Occipital lobe (tissue), 3 donors: ENCODE measurements at places on chromosomes 4 and X.

- no peak for DNase-seq
These were observed 188.4 kb upstream of the TBC1D9 start for GRCh38 chr4:140944572-140944971.

GRCh38 chr4:41446981-41447725, 90.8 kb upstream of the LIMCH1 start:
- no peak for DNase-seq

- no peak for DNase-seq
These were observed 257.1 kb downstream of the CAMK2D start for GRCh38 chr4:113504422-113504821.

DNA sequence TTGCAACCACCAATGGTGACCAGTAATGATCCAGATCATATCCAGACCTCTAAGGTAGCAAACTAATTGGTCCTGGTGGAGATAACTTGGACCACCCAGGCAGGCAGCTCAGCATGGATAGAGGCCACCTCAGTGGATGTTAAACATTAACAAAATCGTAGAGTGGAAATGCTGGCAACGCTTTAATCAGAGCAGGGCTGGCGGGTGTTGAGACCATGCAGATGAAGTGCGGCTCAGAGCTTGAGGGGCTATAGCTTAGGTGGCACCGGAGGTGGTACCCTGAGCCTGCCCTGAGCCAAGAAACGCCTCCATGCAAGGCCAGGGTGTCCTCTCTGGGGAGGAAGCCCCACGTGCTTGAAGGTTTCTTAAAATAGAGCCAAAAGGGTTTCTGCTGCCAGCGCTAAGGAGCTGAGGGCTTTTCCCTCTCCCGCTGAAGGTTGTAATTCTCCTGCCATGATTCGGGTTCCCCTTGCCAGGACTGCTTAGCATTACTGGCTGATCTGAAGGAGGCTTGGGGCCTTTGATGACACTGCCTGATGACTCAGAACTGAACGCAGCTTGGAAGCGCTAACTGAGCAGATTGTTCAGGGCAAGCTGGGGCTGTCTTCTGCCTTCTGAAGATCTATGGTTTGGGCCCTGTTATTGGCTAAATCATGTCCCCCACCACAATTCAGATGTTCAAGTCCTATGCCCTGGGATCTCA, 177.8 kb upstream of the ATP6AP2 start:
- DNase-seq = no peak

DNA sequence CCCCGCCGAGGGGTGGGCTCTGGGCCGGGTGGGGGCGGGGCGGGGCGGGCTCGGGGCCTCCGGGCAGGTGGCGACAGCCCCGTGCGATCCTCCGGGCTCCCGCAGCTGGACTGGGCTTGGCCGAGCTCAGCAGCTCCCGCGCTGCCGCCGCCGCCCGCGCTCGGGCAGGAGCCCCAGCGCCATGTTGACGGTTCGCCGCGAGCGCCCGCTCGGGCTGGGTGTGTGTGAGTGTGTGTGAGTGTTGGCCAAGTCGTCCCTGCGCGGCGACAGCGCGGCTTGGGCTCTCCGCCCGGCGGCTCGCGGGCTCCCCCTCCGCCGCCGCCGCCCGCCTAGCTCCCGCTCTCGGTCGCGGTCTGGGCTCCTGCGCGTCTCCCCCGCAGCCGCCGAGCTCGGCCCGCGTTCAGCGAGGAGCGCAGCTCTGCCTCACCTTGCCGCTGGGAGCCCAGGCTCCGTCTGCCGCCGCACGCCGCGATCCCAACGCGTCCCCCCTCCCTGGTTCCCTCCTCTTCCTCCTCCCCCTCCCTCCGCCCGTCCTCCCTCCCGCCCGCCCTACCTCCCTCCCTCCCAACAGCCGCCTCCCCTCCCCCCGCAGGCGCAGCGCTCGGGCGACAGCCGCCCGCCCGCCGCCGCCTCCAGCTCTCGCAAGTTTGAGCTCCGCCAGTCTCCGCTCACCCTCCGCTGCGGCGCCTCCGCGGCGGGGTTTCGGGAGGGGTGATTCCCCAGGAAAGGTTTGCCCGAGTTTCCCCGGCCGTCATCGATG, at the start of gene BCOR:
Gene BCOR (minus strand): TSS at position 455 of the 760 bp plus-strand sequence. CDS start 20,029 bp downstream, outside the sequence.
- peak; percentile 70 for DNase-seq
